CD4-positive, alpha-beta T cell treated with Interleukin-6 for 4 hours (primary cell): ENCODE measurements at places on chromosomes 7 and 10.

DNA sequence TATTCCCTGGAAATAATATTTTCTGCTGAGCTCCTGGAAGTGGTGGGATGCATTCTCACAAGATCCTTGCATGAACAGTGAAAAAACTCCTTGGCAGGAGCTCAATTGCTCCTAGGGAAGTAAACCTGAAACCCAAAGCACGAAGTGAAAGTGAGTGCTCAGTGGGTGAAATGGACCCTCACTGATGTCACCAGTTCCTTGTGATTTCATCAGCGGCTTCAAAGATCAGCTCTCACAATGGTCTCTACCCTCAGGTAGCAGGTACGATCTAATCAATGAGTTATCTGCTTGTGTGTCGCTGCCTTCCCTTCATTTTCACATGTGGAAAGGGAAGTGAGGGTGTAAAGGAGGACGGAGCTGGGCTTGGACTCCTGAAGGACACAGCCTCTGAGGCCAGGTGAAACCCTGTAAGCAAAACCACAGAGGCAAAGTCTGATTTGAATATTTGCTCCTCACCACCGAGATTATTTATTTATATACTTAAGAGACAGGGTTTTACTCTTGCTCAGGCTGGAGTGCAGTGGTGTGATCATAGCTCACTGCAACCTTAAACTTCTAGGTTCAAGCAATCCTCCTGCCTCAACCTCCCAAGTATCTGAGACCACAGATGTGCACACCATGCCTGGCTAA is 255.4 kb upstream of the LYZL1 start:
- no peak for DNase-seq

- DNase-seq = no peak
These were observed 381.3 kb upstream of the NFE2L3 start for GRCh38 chr7:25770670-25771069.

GRCh38 chr10:51617576-51618235 is 81.7 kb downstream of the CSTF2T start:
- DNase-seq = no peak

DNA sequence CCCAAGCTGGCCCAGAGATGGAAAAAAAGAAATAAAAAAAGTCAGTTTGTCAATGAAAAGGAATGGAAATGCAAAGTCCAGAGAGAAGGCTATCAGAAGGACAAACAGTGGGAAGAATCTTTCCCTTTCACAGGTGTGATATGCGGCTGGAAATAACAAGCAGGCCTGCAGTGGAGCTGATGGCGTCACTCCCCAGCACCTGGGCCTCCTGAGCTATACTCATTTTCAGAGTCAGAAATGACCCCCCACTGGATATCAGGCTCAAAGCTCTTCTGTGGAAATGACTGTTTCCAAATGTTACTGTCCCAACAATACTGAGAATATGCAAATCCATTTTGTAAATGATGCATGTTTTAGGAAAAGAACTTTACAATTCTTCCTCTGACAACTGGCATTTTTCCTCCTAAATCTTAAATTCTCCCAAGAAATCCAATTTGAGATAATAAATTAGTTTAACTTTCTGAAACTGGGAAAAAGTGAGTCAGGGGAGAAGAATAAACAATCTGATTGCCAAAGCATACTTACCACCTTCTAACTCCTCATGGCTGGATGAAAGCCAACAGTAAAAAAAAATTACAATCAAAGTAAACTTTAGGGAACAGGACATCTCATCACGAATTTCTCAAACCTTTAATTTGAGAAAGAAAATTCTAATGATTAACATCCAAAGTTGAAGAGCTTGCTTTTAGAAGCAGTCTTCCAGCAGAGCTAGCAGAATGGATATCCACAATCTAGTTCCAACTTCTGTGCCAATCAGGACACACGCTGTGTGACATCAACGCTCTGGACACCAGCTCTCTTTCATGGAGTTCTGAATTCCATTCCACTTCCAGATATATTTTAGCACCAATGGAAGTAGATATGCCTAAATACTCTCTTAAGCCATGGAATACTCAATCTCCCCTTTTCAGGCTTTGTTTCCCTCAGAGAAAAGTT is 5.3 kb upstream of the CUZD1 start:
- no peak for DNase-seq

GRCh38 chr10:76553263-76554032 is 1084.2 kb downstream of the KCNMA1 start:
- DNase-seq = no peak

DNA sequence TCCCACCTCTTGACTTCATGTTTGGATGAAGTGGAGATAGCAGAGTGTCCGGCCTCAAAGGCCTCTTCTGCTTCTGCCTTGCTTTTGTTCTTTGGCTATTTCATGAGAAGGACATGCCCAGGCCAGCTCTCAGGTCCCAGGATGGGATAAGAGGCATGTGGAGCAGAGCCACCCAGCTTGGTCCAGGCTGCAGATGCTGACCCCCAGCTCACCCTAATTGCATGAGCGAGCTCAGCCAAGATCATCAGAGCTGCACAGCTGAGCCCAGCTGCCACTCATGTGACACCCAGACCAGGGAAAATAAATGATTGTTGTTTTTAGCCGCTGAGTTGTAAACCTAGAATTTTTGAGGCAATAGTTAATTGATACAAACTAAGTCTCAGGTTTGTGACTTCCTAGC is 230.0 kb downstream of the PHF14 start:
- no peak for DNase-seq

DNA sequence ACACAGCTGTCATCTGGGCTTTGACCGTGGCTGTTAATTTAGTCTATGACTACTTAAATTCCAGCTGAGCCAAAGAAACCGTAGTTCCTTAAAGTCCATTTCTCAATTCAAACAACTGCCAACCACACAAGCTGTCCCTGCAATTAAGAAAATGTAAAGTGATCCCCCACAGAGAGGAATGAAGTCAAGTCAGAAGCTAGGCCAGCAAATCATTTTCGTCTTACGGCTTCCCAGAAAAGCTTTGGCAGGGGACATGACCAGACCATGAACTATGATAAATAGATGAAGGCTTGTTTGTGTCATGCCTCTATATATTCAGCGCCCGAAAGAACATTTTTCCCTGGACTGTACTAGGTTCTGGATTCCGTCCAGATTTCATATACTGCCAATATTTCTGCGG is 54.6 kb downstream of the HACD1 start:
- DNase-seq = no peak

GRCh38 chr10:13960603-13961002 is 370.1 kb downstream of the FRMD4A start:
- no peak for DNase-seq

GRCh38 chr10:23988006-23988405 is 220.9 kb upstream of the KIAA1217 start:
- no peak for DNase-seq

DNA sequence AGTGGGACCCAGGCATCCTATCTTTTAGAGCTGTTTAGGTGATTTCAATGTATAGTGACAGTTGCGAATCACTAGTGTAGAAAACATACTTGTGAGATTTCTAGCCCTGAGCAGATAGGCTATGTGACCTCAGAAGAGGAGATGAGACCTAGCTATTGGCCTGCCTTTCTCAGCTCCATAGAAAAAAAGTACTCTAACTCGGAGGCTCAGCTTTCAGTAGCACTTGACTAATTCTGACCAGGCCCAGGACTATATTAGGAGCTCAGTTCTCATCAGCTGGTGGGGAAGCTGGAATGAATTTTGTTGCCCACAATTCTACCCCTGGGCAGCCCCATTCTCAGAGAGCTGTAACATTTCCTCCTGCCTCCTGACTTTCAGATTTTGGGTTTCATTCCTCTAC is 179.9 kb upstream of the NAMPT start:
- DNase-seq = no peak
